ENCODE measurements at places on chromosomes 2 and 18.

DNA sequence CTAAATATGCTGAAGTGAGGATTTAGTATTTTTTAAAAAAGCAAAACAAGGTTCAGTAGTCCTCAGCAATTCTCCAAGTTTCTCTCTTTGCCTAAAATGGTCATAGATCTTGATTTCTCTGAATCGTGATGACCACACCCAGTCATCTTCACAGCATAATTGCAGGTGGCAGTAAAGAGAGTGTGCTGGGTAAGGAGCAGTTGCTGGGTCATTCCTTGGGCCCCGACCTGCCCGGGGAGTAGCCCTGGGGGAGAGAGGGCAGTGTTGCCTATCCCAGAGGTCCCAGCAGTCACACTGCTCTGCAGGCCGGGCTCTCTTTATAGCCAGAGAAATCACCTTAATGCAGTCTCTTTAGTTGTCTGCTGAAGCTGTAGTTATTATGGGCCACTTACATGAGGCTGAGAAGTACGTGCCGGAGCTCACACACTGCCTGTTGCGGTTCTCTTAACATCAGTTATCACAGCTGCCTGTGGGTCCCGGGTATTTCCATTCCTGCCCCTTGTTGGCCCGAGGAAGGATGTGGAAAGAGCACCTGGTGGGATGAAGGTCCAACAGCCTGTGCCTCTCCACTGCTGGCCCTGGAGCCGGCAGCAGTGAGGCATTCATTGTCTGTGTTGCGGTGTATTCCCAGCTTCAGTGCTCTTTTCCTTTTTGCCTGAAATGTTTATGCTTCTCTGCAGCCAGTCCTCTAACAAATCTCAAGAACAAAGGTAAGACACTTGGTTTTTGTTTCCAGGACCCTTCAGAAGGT lies 230.1 kb downstream of the ALPK2 start:
- DNase-seq = no peak

GRCh38 chr2:45925636-45926366 lies 274.3 kb downstream of the PRKCE start:
- no peak for DNase-seq

DNA sequence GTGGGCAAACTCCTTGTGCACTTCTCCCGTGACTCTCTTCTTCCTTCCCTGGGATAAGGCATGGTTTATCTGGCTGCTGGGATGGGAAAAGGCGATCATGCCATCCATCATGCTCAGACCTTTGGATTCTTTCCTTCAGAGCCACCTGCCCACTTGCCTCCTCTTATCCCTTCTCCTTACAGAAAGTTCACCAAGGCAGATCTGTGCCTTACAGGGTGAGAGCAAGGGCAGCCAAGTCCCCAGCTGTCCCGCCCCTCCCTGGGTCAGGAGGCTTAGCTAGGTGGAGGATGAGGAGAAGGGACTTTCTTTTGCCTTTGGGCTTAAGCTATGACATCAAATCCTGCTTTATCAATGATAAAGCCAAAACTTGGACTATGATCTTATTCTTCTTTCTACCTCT lies 47.6 kb downstream of the KCNE4 start:
- DNase-seq = no peak

DNA sequence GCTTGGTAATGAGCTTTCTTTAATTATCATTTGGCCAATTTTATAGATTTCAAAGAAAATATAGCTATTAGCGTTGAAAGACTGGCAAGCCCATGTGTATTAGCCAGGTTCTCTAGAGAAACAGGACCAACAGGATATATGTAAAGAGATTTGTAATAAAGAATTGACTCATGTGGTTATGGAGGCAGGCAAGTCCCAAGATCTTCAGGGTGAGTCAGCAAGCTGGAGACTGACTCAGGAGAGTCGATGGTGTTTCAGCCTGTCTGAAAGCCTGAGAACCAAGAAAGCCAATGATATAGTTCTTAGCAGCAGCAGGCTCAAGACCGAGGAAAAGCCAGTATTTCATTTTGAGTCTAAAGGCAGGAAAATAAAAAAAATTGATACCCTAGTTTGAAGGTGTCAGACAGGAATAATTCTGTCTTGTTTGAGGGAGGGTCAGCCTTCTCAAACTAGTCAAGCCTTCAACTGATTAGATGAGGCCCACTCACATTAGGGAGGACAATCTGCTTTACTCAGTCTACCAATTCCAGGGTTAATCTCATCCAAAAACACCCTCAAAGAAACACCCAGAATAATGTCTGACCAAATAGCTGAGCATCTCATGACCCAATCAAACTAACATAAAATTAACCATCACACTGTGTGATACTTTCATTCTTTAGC lies 78.3 kb upstream of the CRIM1 start:
- no peak for DNase-seq

DNA sequence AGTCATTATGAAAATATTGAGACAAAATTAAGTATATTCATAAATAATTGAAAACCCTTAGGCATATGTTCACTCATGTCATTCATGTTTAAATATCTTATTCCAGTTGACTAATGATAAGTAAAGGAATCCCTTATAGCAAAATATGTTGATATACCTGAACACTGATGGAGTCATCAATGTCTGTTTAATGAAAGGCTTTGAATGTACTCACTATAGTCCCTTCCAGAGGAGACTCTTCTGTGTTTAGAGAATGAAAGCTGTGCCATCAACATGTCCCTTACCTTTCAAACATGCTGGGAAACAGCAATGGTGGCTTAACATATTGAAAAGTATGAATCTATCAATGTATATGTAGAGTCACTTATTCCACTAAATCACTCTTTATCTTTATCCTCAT lies 242.9 kb downstream of the KCNJ3 start:
- no peak for DNase-seq

GRCh38 chr2:20370191-20370590 lies 19.5 kb upstream of the PUM2 start:
- DNase-seq = no peak

- DNase-seq = no peak
Measured at GRCh38 chr2:238601433-238602222, 174.9 kb downstream of the ASB1 start.

- DNase-seq = no peak
Measured at GRCh38 chr2:3265981-3266924, 111.4 kb downstream of the EIPR1 start.

DNA sequence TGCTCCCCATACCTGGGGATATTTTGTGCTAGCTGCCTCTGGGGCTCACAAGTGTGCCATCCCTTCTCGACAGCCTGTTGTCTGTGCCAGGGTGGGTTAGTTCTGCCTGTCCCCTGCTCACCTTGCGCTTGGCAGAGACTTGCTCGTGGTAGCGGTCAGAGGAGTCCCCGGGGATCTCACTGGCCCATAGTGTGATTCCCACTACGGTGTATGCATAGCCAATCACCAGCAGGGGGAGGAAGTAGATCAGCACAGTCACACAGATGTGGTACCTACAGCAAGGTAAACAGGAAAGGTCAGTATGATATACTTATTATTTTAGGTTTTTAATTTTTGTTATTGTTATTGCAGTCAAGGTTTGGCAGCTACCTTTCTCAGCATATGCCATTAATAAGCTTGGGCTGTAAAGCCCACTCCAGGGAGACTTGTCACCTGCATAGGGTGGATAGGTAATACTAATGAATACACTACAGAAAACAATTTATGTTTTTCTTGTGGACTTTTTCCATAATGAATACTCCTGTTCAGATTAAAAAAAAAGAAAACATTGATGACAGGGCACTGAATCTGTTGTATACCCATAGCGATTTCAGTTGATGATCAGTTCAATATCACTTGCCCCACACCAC lies 95.2 kb downstream of the POLE4 start:
- DNase-seq = peak; percentile 67

DNA sequence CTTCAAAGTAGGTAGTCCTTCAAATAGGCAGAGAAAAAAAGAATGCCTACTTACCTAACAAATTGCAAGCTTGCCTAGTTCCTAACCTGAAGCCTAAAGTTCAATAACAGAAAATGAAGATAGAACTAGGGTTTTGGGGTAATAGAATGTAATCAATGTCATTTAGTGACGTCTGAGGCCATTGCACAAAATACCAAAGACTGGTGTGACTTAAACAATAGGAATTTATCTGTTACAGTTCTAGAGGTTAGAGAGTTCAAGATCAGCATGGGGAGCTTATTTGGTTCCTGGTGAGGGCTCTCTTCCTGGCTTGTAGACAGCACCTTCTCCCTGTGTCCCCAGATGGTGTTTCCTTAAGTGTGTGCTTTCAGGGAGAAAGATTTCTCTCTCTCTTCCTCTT lies 4.7 kb upstream of the NPC1 start:
- DNase-seq = no peak

- DNase-seq = no peak
Measured at GRCh38 chr2:234488913-234489451, 7.9 kb downstream of the ARL4C start.

DNA sequence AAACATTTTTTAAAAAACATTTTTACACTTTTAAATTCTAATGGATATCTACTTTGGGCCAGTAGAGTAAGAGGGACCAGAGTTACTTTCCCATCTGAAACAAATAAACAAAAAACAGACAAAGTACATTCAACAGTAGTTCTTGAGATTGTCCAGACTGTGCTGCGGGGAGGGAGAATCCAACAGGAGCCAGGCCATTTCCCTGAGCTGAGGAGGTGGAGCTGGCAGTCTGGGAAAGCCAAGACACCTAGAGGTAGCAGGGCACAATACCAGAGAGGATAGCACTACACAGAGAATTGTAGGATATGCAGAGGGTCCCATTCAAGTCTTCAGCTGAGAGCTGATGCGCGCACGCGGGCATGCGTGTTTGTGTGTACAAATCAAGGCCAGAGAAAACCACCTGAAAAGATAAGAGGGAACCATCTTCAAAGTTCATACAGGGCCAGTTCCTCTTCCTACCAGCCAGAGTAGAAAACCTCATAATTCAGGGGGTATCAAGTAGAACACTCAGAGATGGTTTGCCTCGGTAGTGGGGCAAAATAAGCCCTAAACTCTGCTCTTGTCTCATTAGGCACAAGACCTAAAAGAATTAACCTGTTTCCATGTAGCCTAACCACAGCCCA lies 44.0 kb downstream of the PTRHD1 start:
- no peak for DNase-seq

GRCh38 chr2:4635289-4635688 lies 931.9 kb downstream of the DCDC2C start:
- peak; percentile 8 for DNase-seq

- no peak for DNase-seq
Measured at GRCh38 chr18:42082415-42083234, 127.6 kb downstream of the PIK3C3 start.

DNA sequence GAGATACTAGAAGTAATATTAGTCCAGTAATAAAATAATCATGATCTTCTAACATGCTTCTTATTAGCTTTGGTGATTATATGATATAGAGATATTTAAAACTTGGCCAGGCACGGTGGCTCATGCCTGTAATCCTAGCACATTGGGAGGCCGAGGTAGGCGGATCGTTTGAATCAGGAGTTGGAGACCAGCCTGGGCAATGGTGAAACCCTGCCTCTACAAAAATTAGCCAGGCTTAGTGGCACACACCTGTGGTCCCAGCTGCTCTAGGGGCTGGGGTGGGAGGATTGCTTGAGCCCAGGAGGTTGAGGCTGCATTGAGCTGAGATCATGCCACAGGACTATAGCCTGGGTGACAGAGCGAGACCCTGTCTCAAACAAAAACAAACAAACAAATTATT lies 87.0 kb downstream of the WDR7 start:
- no peak for DNase-seq

GRCh38 chr18:45755934-45756333 lies 32.0 kb downstream of the SLC14A1 start:
- DNase-seq = peak; percentile 41

DNA sequence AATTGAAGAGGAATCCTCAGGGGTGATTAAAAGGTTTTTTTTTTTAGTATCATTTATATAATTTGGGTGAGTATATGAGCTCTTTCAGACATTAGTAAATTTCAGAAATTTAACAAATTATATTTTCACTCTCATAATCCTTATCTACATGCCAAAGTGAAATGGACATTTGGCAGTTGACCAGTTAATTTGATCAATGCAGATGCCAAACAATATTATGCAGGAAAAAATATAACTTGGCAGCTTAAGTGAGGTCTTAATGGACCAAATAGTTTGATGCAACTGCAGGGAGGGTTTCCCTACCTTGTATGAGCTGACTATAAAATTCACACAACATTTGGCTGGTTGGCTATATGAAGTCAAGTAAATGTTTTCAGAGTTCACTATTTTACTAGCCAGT lies 185.2 kb downstream of the CCDC102B start:
- DNase-seq = no peak

DNA sequence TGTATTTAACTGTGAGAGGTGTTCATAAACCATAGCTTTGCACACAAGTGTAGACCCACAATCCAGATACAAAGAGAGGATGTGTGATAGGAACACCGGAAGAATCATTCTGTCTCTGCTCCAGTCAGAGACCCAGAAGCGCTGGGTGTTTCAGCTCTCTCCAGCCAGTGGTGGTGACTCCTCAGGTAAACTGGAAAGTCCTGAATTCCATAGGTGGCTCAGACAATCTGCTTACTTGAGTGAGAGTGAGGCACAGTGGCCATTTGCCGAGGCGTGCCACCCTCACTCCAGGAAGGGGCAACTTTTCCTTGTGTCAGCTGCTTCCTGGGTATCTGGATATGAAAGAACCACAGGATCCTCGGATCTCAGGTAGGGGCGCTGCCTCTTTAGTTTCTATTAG lies 171.5 kb downstream of the KCNS3 start:
- no peak for DNase-seq

DNA sequence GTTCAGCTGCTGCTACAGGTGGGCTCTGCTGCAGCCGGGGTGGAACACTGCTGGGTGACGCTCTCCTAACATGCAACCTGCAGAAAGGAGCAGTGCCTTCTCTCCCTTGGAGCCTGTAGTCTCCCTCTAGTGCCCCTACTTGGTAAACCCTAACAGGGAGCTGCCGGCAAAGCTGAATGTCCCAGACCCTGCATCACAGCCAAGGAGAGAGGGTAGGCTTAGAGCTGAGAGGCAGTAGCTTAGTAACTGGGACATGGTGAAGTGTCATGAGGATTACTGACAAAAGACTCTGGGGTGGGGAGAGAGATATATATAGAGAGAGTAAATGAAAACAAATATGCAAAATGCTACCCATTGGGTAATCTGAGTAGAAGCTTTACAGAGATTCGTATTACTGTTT lies 9.9 kb downstream of the NCAPH start:
- DNase-seq = no peak

DNA sequence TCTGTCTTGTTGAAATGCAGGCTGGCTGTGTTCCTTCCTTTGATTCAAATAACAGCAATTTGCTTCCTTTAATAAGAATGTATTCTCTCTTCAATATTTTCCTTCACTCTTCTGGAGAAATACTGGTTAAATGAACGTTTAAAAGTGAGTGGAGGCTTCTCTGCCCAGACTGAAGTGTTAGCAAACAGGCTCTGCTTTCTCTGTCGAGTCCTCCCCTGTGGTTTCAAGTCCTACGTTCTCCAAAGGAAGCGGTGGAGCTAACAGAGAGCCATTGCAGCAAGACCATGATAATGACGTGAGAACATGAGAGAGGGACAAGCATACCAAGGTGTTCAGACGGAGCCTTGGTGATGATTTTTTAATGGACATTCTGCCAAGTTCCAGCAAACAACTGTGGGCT lies 26.2 kb upstream of the PID1 start:
- DNase-seq = peak; percentile 3

DNA sequence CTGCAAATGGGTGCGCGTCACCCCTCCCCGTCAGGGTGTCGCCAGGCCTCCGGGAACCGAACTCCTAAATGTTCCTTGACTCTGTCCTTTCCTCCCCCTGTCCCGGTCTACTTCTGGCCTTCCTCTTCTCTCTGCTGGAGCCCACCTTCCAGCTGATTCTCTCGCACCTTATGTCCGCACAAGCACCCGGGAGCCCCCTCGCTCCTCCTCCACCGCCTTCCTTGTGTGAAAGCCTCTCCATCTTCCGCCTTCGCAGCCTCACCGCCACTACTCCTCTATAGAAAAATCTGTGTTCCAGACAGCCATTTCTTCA lies 627 bp upstream of the KIF3C start:
- no peak for DNase-seq
